ENCODE measurements at places on chromosomes 6 and 20. TPM values are rescaled to one million over a fixed set of nuclear protein-coding genes. Genes with fewer than 3 reads are reported as not detected.

The SMLR1 gene
- total RNA-seq = not detected

The ATRN gene
- 9.8 TPM for total RNA-seq

The CLIC5 gene
- total RNA-seq = 6.0 TPM

The DNAH8 gene
- total RNA-seq = 0.06 TPM

The BNIP5 gene
- total RNA-seq = not detected

The GDAP1L1 gene
- not detected for total RNA-seq

The PMEPA1 gene
- 4.9 TPM for total RNA-seq

The RIN2 gene
- total RNA-seq = 0.25 TPM

The CEP85L gene
- total RNA-seq = 53.1 TPM

The IRF4 gene
- 94.2 TPM for total RNA-seq

The SLA2 gene
- 103 TPM for total RNA-seq

- DNase-seq = no peak
Measured at GRCh38 chr6:131288214-131288613, 152.9 kb downstream of the AKAP7 start.

GRCh38 chr6:56359201-56359899 lies 112.0 kb upstream of the COL21A1 start:
- no peak for DNase-seq

DNA sequence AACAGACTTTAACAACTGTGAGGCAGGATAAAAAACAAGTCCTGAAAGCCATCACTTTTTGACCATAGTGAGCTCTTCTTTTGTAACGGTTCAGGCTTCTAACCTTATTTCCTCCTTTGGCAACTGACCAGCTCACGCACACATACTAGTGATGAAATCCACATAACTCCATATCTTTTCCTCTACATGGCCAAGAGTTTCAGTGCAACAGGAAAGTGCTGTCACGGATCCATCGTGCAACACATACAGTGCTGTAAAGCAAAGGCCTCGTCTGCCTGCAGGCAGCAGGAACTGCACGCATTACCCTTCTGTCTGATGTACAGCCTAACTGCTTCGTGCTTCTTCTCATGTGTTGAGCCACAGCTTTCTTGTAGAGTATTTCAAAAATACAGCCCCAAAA lies 108.5 kb downstream of the EPM2A start:
- no peak for DNase-seq

DNA sequence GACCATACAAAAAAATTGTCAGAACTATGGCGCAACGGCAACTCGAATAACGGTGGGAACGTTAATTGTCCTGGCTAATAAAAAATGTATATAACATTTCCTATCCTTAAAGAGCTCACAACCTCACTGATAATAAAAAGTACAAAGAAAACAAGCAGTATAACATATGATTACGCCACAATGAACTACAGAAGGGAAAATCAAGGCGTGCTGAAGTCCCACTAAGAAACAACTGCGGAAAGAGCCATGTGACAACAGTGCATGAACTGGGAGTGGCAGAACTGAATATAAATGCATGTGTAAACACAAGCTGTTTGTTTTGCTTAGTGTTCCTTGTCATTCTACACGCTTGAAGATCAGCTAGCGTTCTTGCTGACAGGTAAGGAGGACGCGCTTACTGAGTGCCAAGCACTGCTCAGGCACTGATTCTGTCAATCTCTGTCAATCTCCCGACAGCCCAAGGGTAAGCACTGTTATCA lies 466 bp upstream of the PSMB1 start:
- no peak for DNase-seq

DNA sequence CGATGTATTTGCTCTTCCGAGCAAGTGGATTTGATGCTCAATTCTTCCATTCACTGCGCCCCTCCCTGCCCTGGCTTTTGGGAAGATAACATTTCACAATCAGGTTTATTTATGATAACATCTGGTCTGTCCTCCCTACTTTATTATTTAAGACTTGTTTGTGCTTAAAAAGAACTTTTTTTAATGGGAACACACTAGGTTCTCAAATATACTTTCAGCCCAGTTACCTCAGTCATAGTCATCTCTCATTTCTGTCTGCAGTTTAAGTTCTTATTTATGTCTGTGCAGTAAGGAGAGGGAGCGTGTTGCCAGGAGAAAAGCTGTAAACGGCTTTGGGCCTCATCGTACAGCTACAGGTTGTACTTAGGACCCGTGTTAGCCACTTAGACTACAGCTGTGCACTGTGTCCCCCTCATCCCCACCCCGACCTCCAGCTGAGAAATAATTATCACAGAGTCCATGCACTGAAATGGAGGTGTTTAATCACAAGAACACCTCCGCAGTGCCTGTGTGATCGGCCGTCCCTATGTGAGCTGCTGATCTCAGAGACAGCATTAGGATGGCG lies 99.3 kb downstream of the RPP40 start:
- no peak for DNase-seq

- DNase-seq = no peak
Measured at GRCh38 chr6:93621442-93621841, 202.1 kb upstream of the EPHA7 start.

GRCh38 chr6:157593596-157593995 lies 212.6 kb downstream of the ZDHHC14 start:
- DNase-seq = no peak

DNA sequence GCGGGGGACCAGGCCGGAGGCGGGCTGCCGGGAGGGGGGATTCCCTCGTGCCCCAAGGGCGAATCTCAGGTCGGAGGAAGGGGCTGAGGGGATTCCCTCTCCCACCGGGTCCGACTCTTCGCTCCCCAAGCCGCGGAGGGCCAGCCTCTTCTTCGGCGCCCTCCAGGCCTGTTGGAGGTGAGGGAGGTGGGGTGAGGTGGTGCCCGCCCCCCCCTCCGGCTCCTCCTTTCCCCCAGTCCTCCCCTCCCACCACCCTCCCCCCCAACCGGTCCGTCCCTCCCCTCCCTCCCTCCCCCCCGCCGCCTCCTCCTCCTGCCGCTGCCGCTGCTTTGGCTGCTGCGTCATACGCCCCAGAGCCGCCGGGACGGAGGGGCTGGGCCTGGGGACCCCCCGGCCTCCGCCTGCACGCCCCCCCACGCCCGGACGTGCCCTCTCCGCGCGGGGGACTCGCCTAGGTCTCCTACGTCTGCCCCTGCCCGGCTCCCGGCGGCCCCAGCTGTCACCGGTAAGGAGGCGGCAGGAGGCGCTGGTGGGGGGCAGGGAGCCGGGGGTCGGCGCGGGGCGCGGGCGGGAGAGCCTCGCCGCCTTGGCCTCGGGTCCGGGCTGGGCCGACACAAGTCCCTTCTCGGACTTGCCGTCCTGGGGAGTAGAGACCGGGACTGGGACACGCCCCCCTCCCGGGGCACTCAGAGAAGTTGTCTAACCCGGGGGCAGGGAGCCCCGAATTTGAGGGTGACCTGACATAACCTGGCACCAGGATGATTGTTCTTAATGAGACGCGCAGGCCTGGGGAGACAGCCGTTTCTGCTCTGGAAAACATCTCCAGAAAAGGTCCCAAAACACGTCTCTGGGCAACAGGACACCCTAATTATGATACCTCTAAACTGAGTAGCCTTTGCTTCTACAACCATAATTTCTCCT lies at the start of gene PHF1:
Gene PHF1 (plus strand): TSS at position 304 of the 921 bp plus-strand sequence. CDS start 1,250 bp downstream, outside the sequence.
- peak; percentile 80 for DNase-seq

DNA sequence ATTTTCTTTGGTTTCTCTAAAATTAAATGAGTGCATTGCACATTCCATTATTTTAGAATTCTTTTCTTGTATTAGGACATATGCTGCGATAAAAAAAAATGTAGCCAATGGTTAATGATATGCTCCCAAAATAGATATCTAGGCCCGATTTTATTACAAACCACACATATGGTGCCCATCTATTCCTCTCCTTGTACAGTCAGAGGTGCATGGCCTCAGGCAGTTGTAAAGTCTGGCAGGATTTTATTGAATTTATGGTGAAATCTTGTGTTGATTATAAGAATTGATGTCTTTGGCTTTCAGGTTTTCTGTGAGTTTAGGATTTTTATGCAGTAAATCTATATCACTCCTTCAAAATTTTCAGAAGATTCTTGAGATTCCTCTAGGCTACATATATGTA lies 192.2 kb downstream of the RFPL4B start:
- no peak for DNase-seq

GRCh38 chr6:155108070-155108820 lies 113.1 kb downstream of the TIAM2 start:
- DNase-seq = no peak

DNA sequence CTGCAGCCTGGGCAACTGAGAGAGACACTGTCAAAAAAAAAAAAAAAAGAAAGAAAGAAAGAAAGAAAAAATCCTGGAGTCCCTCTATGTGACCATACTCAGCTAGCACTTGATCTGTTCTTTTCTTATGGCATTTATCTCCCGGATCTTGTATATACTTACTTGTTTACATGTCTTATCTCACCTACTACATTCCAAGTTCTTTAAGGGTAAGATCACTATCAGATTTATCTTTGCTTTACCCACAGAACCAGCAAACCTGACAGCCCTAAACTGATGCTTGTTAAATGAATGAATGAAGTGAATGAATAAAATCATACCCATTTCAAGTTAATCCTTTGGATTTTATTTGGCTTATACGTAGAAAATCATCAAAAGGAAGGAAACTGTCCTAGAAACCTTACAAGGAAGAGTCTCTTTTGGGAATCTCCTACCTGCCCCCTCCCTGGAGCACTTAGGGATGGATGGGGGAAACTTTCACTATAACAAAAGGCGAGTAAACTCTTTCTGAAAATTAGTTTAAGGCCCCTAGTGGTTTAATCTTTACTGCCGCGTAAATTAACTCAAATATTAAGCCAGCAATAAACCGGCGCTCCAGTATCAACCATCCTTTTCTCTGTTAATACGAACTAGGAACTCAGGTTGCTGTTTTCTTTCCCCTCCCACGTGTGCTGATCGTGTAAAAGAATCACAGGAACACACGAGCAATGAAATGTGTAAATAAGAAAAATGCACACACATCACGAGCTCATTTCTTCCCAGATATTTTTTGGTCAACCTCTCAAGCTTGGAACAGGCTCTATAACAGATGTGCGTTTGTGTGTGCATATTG lies 1.3 kb upstream of the UTRN start:
- no peak for DNase-seq

DNA sequence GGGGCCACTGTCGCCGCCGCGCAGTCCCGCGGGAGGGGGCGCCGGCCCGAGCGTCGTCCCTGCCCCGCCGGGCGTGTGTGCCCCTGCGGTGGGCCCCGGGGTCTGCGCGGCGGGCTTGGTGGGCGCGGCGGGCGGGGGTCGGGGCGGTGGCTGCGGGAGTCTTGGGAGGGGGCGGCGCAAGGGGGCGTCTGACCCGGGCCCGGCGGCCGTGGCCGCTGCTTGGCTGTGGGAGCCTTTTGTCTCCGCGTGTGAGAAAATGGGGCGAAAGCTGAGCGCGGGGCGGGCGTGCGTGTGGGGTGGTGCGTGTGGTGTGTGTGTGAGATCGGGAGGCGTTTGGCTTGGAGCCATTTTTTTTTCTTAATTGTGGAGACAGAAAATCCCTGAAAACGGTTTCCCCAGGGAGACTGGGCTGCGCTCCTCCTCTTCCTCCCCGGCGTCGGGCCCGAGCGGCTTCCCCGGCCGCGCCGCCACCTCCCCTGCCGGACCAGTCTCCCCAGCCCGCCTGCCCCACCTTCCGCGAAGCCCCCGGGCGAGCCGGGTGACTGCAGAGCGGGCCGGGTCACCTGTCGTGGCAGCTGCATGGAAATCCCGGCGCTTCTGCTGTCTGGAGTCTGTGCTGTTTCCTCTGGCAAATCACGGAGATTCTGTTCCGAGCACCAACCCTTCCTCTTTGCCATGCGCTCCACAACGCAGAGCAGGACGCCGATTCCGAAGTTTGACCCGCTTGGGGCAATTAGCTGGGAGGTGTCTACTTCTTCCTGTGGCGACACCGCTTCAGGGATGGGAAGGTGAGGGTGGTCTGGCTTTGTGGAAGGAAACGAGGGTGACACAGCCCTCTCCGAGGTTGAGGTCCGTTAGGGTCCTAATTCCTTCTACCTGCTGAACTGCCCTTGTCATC lies 64.4 kb downstream of the GTF2H5 start:
- peak; percentile 60 for DNase-seq

DNA sequence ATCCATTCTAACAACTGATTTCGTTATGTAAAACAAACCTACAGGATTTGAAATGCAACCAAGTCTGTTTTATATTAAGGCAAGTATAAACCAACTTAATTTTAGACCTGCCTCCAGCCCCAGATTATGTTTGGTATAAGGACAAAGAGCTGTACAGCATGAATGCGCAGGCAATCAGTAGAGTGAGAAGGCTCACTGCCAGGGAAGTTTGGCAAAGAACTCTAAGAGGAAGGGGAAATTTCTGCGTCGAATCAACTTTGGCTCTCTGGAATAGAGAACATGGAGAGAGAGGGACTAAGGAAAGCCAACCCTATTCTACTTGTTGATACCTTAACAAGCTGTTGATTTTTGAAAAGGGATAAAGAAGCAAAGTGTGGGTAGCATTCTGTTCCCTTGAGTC lies 96.9 kb upstream of the FOXO3 start:
- DNase-seq = no peak

DNA sequence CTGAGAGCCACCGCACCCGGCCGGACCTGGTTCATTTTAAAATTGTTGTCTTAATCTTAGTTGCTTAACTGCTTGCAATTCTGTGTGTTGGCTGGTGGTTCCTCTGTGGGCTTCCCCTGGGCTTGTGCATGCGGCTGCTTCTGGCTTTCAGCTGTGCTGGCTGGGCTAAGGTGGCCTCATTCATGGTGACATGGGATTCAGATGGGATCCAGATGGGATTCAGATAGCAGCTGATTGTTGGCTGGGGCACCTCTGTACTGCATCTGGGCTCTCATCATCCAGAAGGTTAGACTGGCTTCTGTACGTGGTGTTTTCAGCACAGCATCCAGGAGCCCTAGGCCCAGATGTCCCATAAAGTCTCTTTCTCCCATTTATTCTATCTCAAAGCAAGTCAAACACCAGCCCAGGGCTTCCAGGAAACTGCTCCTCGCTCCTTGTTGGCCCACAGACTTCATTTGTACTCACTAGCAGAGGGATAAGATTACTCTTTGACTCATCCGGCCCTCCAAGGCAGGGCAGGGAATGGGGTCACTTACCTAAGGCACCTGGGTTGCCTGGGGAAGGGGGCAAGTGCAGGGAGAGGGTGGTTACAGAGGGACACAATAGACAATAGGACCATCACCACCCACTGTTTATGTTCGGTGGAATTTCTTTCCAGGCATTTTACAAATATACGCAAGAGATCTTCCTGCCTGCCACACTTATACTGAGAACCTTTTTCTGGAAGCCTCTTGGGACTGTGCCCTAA lies 10.2 kb upstream of the PEDS1 start:
- no peak for DNase-seq

GRCh38 chr20:37914672-37915433 lies 11.9 kb downstream of the VSTM2L start:
- peak; percentile 52 for DNase-seq

- DNase-seq = no peak
Measured at GRCh38 chr6:112287577-112288225, 33.3 kb upstream of the LAMA4 start.

- DNase-seq = no peak
Measured at GRCh38 chr6:37731371-37731770, 33.7 kb upstream of the MDGA1 start.
